ENCODE measurements at places on chromosomes 2 and 18.

DNA sequence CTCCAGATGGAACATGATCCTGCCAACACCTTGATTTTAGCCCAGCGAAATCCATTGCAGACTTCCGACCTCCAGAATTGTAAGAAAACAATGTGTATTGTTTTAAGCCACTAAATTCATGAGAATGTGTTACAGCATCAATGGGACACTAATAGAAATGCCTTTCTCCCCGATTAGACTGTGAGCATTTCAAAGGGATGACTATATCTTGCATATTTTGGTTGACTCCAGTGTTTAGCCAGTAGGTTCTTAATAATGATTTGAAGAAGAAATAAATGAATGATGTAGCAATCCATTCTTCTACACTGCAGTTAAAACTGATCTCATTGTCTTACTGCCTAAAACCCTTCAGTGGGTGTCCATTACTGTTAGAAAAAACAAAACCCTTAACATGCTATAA lies 67.4 kb upstream of the ACVR1C start:
- DNase-seq: no peak

DNA sequence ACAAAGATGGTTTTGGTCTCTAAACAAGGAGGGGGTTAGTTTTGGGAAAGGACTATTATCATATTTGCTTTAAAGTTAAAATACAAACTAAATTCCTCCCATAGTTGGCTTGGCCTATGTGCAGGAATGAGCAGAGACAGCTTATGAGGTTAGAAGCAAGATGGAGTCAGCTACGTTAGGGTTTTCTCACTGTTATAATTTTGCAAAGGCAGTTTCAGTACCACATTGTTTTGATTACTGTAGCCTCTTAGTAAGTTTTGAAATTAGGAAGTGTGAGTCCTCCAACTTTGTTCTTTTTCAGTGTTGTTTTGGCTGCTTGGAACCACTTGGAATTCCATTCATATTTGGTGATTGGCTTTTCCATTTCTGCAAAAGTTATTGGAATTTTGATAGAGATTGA lies 23.4 kb downstream of the LCLAT1 start:
- DNase-seq: no peak

DNA sequence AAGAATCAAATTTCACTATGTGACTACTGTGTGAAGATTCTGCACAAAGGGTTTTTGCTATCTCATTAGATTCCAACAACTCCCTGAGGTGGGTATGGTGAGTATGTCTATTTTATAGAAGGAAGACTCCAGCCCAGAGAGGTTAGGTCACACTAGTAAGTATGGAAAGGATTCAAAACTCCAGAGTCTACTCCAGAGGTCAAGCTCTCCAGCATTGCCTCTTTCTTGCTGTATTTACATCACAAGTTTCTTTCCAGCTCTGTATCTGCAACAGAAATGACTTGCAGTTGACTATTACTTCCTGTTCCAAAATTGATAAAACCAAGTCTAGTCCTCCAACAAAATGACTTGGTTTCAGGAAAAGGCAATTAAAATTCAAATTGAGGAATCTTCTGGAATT lies 2.1 kb downstream of the COL4A4 start:
- no peak for DNase-seq

GRCh38 chr2:236333417-236334121 lies 69.4 kb upstream of the ASB18 start:
- no peak for DNase-seq

GRCh38 chr18:36294031-36294430 lies 3.5 kb upstream of the FHOD3 start:
- DNase-seq: no peak

DNA sequence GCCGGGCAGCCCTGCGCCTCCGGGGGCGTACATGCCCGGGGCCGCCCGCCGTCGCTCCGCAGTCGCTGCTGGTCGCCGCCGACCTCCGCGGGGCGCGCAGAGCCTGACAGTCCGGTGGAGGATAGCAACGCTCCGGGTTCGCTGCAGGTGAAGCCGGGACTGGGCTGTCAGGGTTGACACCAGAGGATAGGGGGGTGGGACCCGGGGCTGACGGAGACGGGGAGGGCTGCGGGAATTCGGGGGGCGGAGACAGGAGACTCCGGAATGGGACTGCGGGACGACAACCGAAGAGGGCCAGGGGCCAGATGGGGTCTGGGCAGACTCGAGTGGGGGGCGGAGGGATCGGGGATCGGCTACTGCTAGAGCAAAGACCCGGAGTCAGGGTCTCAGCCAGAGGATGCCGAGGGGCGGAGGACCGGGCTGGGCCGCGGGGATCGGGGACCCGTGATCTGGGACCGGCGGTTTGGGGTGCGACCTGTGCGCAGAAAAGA lies 403 bp downstream of the TMEM127 start:
- DNase-seq: peak; percentile 89

- DNase-seq: no peak
Observed at GRCh38 chr2:230012267-230012884, 56.3 kb downstream of the SLC16A14 start.

- DNase-seq: no peak
Observed at GRCh38 chr2:63553049-63553448, 35.2 kb downstream of the WDPCP start.

DNA sequence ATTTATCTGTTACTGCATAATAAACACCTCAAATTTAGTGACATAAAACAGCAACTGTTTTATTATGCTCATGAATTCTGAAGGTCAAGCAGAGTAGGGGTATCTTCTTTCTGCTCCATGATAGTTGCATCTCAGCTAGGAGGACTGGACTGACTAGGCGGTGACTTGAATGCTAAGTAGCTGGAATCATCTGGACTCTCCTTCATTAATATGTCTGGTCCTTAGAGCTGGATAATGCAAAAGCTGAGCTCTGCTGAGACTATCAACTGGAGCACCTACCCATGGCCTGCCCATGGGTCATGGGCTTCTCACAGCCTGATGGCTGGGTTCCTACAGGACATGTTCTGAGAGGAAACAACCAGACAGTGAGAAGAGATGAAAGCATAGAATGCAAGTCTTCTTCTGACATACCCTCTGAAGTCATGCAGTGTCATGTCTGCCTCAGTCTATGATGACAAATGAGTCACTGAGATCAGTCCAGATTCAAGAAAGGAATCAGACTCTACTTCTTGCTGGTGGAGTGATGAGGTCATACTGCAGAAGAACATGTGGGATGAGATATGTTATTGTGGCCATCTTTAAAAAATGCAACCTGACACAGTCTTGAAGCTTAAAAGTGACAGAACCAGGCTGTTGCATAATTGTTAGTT lies 174.2 kb upstream of the OSR1 start:
- DNase-seq: no peak

DNA sequence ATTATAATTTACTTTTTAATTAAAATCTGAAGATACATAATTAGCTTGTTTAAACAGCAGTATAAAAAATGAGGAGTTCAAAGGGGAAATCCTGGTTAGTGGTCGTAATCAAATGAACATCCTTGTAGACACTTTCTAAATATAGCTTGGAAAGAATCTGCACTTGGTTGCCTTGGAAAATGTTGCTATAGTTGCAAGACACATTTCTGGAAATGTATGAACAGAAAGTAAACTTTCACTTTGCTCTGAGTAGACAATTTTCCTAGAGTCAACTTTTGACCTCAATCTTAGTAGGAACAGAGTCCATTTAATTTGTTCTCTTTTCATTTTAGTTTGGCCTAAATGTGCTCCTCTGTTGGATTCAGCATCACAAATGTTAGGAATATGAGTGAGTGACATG lies 38.3 kb downstream of the GCA start:
- DNase-seq: no peak

- no peak for DNase-seq
Observed at GRCh38 chr2:96884299-96885094, 14.6 kb upstream of the SEMA4C start.

DNA sequence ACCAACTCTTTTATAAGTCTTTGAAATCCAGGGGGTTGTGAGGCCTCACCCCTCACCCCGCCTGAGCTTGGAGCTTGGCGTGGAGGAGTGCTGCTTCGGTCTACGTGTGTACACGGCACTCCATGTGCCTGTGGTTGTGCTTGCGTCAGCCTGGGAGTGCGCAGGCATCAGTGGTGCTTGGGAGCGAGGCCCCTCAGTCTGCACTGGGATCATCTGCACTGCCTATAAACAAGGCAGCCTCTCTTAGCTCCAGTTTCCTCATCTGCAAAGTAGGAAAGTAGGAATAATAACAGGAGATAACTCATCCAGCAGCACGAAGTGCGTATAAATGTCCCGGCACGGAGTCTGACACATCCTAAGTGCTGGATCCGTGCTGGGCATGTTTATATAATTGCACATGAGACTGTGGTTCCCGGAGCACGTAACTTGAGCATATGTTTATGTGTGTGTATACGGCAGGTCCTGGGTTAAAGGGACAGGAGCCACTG lies 1.2 kb downstream of the GYPC start:
- DNase-seq: peak; percentile 78

- DNase-seq: peak; percentile 86
Observed at GRCh38 chr2:27086724-27087593, at the start of gene KHK. KHK (plus strand) TSS chr2:27086772; CDS start chr2:27087260, 488 bp downstream.

DNA sequence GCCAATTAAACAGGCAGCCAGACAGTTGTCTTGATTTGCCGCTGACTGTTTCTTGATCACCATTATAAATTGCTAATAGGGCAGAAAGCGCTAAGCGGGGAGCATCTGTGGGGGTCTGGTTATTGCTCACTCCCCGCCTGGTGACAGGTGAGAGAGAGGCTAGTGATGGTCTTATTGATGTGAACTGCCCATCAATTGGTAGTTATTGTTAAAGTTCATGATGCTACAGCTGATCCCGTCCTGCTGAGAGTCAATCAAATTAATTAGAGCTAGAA lies 148.5 kb downstream of the LNPK start:
- no peak for DNase-seq

DNA sequence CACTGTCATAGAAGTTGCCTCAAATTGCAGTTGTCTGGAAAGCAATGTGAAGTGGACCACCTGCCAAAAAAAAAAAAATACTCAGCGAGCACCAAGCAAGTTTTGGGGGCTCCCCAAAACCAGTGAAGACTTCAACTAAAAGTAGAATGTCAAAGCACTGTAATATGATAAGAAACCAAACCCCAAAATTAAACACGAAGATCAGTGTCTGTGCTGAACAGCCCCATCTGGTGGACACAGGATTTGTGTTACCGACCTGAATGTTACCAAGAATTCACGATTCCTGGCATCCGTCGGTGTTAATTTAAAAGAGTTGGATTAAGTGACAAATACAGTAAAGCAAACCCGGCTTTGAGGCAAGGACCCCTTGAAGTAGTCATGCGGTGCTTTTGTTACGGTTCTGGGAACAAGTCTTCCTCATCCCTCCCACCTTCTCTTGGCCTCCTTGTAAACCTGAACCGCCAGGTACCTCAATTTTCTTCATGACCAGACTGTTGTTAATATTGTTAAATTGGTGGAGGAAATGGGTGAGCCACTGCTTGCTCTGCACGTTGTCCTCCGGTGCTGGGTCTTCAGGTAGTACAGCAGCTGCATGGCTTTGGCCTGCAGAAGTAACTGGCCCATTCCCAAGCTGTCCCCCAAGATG lies 31.3 kb upstream of the SSB start:
- no peak for DNase-seq

GRCh38 chr18:63112706-63113105 lies 206.9 kb downstream of the BCL2 start:
- no peak for DNase-seq

DNA sequence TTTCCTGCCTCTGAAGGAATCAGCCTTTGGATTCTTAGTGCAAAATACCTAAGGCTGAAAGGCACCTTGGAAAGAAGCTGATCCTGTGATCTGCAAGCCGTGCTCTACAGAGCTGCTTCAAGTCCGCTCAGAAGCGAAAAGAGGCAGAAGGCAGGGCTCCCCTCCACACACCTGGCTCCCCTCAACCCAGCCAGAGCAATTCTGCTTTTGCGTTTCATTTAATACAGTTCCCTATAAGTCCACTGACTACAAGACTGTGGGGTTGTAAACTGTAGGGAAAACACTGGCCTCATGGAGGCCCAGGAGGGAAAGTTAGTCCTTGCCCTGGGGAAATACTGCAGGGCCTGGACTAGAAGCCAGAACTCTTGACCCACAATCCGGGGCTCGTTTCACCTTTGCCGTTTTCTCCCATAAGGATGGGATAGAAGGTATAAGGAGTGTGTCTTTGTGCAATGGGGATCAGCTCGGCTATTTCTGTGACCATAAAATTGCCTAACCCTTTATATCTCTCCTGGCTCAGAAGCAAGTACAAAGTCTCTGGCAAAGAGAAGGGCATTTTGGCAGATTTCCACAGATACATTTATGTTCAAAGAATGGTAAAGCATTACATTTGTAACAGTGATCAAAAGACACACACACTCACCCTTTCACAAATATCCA lies 95.8 kb upstream of the TEX51 start:
- DNase-seq: no peak

- DNase-seq: no peak
Observed at GRCh38 chr2:29276151-29276550, 160.9 kb downstream of the CLIP4 start.

- DNase-seq: no peak
Observed at GRCh38 chr18:49048396-49049020, 97.7 kb upstream of the SMAD7 start.

GRCh38 chr18:57881818-57882413 lies 78.8 kb upstream of the ATP8B1 start:
- DNase-seq: peak; percentile 65
